AG10803 (cell line): ENCODE measurements at places on chromosomes 13 and 19.

DNA sequence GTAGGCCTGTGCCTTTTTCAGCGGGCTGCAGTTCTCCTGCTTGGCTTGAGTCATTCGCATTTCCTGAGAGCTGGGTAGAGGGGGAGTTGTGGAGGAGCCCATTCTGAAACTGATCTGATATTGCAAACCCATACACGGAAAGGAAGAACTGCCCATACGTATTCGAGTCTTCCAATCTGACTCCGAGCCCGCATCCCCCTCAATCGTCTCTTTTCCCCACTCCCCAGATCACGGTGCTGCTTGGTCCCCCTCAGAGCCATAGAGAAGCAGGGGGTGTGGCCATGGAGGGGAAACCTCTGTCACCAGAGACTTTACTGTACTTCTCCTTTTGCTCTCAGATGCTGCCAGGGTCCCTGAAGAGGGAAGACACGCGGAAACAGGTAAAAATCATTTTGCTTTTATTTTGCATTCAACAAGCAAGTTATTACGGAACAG is at the start of gene CD22:
Gene CD22 (plus strand): TSS at position 337 of the 435 bp plus-strand sequence. CDS start 2,854 bp downstream, outside the sequence.
- no peak for DNase-seq

DNA sequence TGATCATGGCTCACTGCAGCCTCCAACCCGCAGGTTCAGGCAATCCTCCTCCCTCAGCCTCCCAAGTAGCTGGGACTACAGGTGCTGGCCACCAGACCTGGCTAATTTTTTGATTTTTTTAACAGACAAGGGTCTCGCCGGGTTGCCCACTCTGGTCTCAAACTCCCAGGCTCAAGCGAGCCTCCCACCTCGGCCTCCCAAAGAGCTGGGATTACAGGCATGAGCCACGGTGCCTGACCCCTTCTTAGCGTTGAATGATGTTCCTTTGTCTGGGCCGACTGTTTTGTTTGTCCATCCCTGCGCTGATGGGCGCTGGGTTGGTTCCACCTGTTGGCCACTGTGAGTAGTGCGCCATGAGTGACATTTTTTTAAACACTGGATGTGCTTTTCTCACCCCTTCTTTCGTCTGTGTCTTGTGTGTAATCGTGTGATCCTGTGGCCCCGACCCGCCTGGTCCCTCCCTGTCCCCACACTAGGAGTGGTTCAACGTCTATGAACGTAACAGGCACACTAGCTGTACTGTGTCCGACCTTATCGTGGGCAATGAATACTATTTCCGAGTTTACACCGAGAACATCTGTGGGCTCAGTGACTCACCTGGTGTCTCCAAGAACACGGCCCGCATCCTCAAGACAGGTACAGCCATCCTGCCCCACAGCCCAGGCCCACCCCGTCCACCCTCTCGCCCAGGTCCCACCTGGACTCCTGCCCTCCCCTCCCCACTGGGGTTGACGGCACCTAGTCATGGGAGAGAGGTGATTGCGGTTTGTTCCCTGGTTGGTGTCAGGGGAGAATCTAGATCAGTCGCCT is 15.0 kb upstream of the EMC10 start:
- peak; percentile 56 for DNase-seq

DNA sequence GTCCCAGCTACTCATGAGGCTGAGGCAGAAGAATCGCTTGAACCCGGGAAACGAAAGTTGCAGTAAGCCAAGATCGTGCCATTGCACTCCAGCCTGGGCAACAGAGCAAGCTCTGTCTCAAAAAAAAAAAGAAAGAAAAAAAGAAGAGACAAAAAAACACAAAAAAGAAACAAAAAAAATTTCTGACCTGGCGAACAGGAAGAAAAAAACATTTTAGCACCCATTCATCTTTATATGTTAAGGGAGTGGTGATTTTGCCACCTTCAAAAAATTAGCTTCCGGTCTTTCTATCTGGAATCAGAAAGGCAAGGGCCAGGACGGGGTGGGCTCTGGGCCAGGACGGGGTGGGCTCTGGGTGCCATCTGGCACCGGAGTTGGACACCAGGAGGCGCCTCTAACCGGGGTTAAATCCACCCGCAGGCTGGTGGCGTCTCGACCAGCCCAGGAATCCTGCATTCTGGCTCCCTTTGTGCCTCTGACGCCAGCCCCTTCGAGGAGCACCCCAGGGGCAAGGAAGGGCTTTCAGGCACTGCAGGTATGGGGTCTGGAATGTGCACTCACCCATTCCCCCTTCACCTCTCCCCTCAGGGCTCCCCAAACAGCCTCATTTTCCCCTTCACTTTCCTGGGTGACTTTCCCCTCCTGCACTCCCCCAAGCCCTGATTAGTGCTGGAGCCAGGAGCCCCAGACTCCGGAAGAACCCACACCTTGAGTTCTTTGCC is 10.4 kb upstream of the ZSWIM4 start:
- DNase-seq, result peak; percentile 77

DNA sequence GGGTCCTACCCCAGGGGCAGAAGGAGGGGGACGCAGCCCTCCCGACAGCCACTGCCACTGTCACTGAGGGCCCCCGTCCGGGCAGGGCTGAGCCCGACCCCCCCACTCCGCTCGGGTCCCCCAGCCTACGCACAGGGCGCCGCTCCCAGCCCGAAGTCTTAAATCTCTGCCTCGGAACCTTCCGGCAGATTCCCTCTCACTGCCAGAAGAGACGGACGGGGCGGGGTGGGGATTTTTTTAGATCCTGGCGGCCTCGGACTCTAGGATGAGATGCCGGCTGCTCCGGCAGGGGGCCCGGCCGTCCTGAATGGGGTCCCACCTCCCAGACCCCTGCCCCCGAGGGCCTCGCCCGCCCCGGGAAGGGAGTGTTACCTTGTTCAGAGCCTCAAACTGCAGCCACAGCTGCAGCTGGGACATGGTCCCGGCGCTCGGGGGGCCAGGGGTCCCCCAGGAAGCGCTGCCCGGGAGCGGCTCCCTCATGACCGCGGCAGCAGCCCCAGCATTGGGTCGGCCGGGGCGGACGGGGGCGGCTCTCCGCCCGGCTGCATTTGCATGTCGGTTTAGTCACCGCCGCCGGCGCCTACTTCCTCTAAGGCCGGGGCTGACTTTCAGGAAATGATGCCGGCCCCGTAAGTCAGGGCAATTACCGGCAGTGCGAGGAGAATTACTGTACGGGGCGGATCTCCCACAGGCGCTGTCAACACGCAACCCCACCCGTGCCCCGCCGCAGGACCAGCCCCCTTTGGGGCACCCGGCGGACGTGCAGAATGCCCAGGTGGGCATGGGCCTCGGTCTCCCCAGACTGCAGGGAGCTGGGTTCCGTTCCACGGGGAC is 28.1 kb downstream of the GPX4 start:
- peak; percentile 89 for DNase-seq

GRCh38 chr19:43809762-43810696 is 7.8 kb upstream of the LYPD5 start:
- DNase-seq, result peak; percentile 67

GRCh38 chr13:29937841-29938240 is 87.4 kb upstream of the UBL3 start:
- no peak for DNase-seq
